ENCODE measurements at places on chromosomes 7 and 10.

DNA sequence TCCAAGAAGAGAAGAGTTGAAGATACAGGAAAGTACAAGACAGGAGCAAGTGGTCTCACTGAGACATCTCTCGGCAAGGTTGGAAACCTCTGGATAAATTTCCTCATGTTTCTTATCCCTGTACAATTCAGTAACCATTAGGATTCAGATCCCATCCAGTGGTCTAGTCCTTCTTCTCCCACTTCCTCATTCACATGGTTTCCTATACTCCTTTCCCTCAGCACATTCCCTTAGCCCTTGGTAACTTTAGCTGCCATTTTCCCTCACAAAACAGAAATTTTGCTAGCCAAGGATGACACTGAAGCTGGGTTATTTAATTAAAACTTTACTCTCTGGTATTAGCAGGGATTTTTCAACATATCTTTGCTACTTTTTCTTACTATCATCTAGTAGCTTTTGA lies 82.6 kb downstream of the CPED1 start:
- no peak for DNase-seq

DNA sequence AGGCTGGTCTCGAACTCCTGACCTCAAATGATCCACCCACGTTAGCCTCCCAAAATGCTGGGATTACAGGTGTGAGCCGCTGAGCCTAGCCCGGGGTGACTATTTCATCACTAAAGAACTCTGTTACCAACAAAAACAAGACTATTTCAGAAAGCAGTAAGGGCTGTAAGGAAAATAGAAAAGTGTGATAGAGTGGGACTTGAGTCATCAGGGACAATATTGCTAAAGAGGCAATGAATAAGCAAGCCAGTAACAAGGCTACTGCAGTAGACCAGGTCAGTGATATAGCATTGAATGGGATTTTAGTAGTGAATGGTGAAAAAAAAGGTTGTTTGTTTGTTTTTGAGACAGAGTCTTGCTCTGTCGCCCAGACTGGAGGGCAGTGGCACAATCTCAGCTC lies 51.7 kb downstream of the SVOPL start:
- DNase-seq, result peak; percentile 27

DNA sequence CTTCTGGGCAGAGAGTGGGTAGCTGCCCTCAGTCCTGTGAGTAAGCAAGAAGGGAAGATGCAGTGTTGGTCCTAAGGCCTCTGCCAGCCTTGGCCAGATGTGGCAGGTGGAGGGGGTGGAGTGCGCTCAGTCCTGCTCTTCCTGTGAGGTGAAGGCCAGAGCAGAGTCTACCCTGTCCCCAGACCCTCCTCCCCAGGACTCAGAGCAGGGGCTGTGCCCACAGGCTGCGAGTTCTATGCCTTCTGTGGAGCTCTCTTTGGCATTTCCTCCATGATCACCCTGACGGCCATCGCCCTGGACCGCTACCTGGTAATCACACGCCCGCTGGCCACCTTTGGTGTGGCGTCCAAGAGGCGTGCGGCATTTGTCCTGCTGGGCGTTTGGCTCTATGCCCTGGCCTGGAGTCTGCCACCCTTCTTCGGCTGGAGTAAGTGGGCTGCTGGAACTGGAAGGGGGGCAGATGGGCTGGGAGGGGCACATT lies 4.0 kb downstream of the OPN4 start:
- no peak for DNase-seq

DNA sequence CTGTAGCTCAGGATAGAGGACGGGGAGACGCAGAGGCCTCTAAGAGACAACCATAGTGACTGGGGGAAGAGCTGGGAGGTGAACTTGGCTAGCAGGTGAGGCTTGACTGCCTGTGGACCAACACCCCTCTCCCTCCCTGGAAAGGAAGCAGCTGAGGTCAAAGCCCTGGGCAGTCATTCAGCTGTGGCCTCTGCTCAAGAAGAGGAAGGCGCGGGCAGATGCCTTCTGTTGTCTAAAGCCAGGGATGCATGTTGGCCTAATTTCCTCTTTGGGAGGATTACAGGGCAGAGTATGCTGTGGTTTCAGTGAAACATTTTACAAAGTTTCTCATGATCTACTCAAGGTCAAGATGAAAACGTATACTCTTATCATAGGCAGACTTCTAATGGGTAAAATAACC lies 327.1 kb downstream of the PRPF18 start:
- DNase-seq, result no peak

DNA sequence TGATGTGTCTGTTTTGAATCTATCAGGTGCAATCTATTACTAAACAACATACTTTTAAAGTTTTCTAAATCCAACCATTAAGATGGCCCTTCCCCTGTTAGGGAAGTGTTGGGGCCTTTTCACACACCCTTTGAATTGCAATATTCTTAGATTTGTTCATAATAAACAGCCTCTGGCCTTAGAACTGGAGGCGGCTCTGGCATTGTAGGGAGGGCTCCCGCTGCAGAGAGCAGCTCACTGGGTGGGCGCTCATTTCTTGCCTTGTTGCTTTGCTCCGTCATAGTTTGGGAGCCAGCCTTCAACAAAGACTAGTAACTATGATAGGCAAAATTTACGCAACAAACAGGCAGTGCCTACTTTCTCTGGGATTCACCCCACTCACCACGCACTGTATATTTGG lies 4.2 kb upstream of the HOXA10 start:
- DNase-seq, result no peak

- DNase-seq, result no peak
Measured at GRCh38 chr7:35694161-35694783, 663 bp downstream of the HERPUD2 start.

GRCh38 chr7:118233799-118234198 lies 9.3 kb downstream of the ANKRD7 start:
- no peak for DNase-seq

DNA sequence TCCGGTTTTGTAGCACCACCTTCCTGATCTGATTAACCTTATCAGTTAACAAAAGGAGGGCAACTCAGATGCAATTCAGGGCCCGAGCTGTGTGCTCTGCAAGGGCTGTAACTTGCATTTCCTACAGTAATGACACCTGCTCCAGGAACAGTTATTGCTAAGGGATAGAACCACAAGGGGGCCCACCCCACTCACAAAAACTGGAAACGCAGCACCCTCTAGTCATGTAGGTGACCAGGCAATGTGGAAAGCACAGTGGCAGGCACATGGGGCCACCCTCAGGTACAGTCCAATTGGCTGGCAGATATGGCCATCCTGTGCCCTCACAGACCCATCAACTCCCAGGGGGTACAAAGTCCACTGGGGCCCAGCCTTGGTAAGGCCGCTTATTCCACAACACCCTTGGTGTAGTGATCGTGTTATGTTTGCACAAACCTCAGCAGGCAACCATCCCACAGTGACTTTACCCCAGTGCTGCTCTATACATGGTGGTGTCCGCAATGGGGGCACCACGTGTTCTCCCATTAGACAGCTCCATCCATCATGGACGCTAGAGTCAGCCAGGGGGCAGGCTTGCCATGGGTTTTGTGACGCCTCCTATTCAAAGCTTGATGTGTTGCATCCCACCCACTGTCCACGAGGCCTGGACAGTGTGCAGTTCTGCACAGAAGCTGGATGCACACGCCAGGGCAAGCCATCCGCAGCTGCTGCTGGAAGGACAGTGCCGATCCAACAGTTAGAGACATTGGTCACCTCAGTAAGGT lies 9.4 kb downstream of the RNF133 start:
- no peak for DNase-seq

Data from cardiac fibroblast (primary cell).